ENCODE measurements at places on chromosomes 7 and 10. TPM values are rescaled to one million over a fixed set of nuclear protein-coding genes. Genes with fewer than 3 reads are reported as not detected.
A peak's percentile ranks its signal among the peaks of the same experiment; 100 is the strongest.

DNA sequence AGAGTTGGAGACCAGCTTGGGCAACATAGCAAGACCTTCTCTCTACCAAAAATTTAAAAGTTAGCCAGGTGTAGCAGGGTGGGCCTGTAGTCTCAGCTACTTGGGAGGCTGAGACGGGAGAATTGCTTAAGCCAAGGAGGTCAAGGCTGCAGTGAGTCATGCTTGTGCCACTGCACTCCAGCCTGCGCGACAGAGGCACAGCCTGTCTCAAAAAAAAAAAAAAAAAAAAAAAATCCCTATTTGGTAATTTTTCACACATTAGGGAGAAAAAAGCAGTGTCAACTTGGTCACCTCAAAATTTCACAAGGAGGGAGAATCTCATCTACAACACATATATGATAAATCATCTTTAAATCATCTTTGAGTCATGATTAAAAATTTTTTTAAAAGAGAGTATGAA lies 6.4 kb upstream of the ZNF398 start:
- DNase-seq: no peak

- DNase-seq: peak; percentile 20
These were observed 100.4 kb downstream of the ANKRD7 start for GRCh38 chr7:118324790-118325449.

Gene FEZF1
- 330 TPM for total RNA-seq

DNA sequence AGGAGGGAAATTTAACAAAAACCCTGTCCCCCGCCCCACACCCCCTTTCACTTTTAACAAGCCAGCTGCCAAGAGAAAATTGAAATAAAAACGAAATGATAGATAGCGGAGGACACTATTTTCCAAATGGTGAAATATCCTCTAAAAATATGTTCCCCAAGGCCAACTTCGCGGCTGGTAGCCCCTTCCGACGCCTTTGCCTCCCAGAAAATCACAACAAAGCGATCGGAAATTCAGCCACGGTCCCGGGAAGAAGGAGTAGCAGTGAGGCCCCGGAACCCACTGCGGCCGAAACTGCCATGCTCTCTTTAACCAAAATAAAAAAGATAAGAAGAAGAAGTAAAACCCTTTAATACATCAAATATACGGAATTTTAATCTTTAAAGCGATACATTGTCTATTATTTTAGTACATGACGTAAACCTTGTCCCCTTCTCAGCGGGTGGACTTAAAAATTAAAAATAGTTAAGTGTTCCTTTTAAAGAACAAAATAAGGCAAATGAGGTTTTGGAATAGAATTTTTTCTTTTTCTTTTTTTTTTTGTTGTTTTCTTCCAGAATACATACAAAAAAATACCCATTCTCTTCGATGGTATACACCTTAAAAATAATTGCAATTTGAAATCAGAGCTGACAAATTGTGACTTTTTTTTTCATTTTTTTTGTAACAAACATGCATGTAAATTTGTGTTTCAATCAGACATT lies 3.9 kb downstream of the ZNF503 start:
- DNase-seq: peak; percentile 54

DNA sequence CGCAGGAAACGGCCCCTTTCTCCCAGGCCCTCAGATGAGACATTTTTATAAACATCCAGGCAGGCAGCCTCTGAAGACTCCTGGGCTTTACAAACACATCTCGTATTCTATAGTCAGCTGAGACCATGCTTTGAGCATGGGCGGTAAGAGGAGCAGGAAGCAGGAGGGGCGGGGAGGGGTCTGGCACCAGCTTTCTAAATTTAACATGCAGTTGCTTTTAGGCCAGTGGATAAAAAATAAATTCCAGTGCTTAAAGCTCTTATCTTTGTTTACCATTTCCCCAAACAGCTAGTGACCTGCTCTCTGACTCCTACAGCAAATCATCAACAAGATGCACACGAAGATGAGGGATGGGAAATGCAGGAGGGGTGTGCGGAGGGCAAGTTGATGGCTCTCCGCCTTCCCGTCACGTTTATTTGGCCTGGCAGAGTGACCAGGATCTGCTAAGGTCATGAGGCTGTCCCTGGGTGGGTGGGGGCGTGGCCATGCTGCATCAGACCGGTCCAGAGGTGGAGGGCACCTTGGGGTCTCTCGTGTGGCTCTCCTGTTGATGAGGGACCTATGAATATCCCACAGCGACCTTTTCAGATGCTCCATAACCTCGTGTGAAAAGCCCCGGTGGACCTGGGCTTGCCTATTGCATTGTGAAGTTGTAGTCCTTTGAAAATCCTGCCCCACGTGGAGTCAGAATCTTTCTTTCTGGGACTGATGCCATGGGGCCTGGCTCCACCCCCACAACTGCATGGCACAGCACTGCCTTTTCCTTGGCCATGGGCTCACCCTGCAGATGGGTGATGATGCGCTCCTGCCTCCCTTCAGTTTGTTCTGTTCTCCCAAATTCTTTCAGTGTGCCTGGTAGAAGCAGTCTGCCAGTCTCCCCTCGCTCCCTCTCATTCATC lies 67.5 kb downstream of the PARP12 start:
- no peak for DNase-seq

Gene GPR141
- total RNA-seq: 2.6 TPM

Gene CEP41
- total RNA-seq: 16.5 TPM

GRCh38 chr10:5654218-5654755 lies 12.1 kb downstream of the ASB13 start:
- no peak for DNase-seq

DNA sequence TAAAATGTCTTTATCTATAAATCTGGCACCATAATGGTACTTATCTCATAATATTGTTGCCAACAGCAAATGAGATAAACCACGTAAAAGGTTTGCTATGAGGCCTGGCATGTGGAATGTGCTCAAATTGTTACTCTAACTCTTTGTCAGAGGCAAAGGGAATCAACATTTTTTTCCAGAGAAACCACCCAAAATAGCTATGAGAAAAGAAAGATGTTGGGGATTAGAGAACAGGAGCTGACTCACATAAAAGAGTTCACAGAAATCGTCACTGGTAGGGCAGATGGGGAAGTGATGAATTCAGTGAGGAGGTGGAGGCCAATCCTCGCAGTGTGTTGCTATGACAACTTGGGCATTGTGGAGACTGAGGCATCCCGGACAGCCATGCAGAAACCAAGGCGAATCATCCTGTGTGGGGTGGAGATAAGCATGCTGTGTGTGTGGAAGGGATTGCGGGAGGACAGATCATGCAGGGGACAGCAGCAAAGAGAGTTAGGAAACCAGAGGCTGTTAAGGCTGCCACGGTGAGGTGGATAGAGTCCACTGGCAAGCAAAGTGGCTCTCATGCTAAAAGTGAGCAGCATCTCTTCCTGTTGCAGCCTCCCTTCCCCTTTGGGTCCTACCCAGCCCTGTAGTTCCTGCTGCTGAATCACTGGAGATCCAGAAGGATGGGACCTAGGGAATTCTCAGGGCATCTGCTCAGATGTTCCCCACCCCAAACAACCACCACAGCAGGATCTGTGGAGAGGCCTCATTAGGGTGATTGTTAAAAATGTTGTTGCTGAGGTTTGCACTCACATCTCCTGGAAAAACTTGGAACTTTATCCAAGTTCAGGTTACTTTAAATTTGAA lies 103.9 kb downstream of the CUBN start:
- DNase-seq: peak; percentile 50

GRCh38 chr10:49624629-49625028 lies 10.8 kb downstream of the CHAT start:
- DNase-seq: no peak

- no peak for DNase-seq
These were observed 372.6 kb downstream of the PHF14 start for GRCh38 chr7:11346302-11346701.

- DNase-seq: no peak
These were observed 267.5 kb upstream of the KAT6B start for GRCh38 chr10:74558897-74559296.

- DNase-seq: no peak
These were observed 40.0 kb upstream of the KMT2E start for GRCh38 chr7:104973909-104974415.

DNA sequence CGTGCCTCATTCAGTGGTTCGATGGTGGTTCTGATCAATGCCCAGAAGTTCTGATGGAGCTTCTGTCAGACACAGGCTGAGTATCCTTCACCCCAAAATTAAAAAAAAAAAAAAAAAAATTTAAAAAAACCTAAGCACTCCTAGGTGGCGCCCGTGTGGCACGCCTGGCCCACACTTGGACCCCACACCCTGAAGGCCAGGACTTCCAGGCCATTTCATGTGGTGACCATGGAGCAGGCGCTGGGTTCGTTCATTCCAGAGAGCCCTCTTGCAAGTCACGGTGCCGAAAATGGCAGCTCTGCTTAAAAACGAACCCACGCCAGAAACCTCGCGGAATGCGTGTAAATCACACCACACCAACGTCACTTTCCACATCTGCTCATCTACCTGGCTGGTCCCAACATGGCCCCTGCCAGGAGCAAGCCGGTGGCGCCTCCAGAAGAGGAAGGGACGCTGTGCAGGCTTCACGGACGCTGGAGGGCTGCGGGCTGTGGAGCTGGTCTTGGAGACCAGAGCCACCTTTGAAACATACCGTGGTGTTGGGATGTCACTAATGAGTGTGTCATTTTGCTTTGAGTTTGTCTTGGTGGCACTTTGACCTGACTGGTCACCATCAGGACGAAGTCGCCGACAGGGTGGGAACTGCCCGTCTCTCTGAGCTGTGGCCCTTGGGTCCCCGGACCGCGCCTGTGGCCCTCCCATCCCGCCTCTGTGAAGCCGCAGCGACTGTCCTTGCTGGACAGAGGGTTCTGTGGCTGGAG lies 46.0 kb upstream of the PRKAR1B start:
- no peak for DNase-seq

DNA sequence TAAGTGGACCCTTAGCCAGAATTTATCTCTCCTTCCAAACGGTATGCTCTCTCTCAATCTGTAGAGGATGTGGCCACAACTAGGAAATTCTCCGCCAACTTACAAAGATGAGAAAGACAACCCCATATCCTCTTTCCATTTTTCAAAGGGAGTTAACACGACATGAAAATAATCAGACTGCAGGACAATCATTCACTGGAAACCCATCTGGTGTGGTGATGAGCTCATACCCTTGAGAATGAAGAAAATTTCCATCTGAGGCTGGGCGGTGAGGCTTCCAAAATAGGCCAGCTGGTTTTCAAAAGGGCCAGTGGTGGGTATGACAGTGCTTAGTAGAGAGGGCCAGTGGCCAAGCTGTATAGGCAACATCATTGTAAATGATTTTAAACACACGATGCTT lies 369.6 kb downstream of the FRMD4A start:
- no peak for DNase-seq

Gene PNLIPRP2
- 0.74 TPM for total RNA-seq

DNA sequence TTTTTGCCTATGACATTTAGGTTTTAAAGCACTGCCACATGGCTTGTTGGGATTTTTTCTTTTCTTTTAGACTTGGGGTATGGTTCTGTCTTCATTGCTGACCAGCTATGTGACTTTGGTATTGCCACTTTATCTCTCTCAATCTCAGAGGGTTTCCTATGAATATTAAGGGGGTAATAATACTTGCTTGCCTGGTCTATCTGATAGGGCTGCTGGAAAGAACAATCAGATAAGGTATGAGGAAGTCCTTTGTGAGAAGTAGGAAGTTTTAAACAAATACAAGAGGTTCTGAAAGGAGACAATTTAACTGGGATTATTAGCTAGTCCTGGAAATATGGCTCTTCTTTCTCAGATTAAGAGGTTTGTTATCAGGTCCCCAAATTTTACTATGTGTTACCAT lies 80.8 kb downstream of the ZNF92 start:
- no peak for DNase-seq

Gene VPS26A
- total RNA-seq: 35.7 TPM

Gene POU6F2
- 4.0 TPM for total RNA-seq

- peak; percentile 94 for DNase-seq
These were observed at the start of gene VIM for GRCh38 chr10:17228091-17229015. VIM (plus strand) TSS chr10:17228241; CDS start chr10:17229423, 1,182 bp downstream.

DNA sequence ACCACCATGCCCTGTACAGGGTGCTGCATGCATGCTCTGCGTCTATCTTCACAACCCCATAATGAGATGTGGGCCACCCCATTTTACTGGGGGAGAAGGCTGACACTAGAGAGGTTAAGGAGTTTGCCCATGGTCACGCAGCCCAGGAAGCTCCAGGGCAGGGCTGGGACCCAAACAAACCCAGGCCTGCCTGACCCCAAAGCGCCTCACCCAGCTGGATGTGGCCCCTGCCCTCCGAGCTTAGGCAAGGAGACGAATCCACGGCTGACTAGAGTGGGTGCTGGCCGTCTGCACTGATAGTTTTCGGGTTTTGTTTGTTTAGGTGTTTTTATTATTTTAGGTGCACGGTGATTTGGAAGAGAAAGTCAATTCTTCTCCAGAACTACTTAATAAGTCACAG lies 65.7 kb downstream of the CHST15 start:
- no peak for DNase-seq

Gene PSMC2
- total RNA-seq: 128 TPM

Measured in neural progenitor cell (in vitro differentiated cells).